ENCODE measurements at places on chromosomes 7 and 10.

- no peak for DNase-seq
Measured at GRCh38 chr10:62735464-62736167, 68.9 kb upstream of the ADO start.

DNA sequence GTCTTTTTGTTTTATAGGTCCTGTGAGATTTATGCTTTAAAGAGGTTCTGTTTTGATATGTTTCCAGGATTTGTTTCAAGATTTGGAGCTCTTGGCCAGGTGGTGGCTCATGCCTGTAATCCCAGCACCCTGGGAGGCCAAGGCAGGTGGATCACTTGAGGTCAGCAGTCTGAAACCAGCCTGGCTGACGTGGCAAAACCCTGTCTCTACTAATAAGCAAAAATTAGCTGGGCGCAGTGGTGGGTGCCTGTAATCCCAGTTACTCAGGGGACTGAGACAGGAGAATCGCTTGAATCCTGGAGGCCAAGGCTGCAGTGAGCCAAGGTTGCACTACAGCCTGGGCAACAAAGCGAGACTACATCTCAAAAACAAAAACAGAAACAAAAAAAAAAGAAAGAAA is 8.3 kb upstream of the HYAL4 start:
- DNase-seq = no peak

DNA sequence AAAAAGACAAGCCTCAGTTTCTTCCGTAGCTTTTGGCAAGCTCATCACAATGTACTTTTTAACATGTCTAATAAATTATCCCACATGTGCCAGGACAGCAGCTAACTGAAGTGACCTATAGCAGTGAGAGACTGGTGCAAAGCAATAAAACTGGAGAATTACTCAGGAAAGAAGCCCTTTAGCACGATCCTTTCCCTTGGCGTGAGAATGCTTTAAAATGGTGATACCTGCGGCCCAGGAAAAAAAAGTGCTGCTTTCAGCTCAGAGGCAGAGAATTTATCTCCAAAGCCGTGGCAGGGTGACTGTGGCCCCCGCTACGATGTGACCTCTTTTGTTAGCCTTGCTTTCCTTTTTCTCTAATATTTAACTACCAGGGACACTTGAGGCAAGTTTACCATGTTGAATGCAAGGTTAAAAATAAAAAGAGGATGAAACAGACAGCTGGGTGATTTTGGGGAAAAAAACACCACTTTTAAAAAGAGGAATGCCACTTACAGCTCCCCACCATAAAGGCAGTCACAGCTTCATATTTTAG is 184.0 kb downstream of the FANK1 start:
- no peak for DNase-seq

GRCh38 chr10:7403620-7404019 is 7.2 kb downstream of the SFMBT2 start:
- DNase-seq = no peak

GRCh38 chr7:11261470-11261869 is 287.8 kb downstream of the PHF14 start:
- DNase-seq = no peak

- peak; percentile 10 for DNase-seq
Measured at GRCh38 chr10:79146611-79147130, 77.9 kb downstream of the ZMIZ1 start.

- peak; percentile 70 for DNase-seq
Measured at GRCh38 chr7:114922652-114923402, 933 bp downstream of the MDFIC start.

GRCh38 chr10:77109351-77109994 is 528.1 kb downstream of the KCNMA1 start:
- DNase-seq = no peak

DNA sequence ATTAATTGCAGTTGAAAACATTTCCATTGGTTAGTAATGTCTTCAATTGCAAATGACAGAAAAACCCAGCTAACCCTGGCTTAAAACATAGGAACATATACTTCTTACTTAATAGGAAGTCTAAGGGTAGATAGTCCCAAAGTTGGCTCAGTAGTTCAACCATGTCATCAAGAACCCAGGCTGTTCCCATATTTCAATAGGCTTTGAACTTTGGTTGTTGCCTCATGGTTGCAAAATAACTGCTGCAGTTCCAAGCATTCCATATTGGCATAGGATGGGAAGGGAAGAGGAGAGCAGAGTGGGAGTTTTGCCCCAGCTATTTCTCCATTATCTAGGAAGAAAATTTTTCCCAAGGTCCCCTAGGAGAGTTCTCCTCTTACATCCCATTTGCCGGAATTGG is 81.4 kb upstream of the EEPD1 start:
- DNase-seq = no peak

DNA sequence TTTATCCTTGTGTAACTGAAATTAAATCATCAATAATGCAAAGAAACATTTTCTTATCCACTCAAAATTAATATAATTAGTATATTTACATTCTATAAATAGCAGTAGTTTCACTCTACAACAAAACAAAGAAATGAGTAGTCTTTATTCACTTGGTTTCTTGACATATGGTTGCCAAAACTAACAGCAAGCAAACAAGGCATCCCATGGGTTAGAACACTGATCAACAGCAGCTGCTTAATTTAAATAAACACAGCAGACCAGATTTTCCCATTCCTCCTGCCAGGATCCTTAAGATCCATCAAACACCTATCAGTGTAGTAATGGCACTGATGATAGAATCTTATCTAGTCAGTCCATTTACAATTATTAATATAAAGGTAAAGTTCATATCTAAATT is 22.1 kb downstream of the NCAPG2 start:
- no peak for DNase-seq

- no peak for DNase-seq
Measured at GRCh38 chr7:106523482-106523881, 137.5 kb downstream of the CCDC71L start.

DNA sequence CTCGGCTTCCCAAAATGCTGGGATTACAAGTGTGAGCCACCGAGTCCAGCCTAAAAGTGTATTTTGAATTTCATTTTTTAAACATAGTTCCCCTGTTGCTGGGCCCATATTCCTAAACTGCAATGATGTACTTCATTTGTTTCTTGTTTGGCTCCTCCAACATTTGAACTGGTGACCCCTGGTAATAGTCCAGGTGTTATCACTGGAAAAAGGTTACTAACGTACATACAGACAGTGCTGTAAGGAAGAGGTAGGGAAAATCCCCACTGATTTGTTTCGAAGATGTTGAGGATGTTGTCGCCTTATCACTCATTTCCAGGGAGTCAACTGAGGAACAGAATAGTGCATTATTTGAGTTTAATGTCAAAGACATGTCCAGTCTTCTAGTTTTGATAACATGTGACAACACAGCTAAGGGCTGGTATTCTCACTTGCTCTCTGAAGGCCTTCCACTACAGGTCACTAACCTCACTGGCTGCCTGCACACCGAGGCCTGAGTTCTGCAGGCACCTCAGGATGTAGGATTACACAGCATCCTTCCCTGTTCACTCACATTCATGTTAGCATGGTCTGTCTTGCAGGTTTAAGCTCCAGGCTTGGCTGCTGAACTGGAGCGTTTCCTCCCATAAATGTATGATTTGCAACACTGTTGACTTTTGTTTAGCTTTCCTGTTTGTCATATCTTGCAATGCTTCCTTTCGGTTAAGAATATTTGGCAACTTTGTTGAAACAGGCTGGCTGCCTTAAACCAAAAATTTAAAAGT is 362.8 kb downstream of the INHBA start:
- DNase-seq = no peak

DNA sequence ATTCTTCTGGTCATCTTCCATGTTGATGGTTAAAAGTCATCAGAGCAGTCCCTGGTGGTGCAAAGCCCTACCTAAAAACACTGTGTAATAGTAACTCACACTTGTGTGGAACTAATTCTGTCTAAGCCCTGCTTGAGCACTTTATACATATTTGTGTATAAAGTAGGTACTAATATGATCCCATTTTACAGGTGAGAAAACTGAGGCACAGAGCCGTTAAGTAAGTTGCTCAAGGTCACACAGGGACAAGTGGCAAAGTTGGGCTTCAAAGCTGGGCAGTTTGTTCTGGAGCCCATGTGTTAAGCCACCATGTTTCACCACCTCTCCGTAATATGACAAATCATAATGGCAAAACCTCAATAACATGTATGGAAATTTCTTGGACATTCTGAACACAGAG is 48.1 kb downstream of the BPGM start:
- DNase-seq = no peak

- DNase-seq = no peak
Measured at GRCh38 chr10:125129076-125129458, 31.3 kb downstream of the CTBP2 start.

GRCh38 chr7:85262891-85263290 is 76.0 kb upstream of the SEMA3D start:
- no peak for DNase-seq

DNA sequence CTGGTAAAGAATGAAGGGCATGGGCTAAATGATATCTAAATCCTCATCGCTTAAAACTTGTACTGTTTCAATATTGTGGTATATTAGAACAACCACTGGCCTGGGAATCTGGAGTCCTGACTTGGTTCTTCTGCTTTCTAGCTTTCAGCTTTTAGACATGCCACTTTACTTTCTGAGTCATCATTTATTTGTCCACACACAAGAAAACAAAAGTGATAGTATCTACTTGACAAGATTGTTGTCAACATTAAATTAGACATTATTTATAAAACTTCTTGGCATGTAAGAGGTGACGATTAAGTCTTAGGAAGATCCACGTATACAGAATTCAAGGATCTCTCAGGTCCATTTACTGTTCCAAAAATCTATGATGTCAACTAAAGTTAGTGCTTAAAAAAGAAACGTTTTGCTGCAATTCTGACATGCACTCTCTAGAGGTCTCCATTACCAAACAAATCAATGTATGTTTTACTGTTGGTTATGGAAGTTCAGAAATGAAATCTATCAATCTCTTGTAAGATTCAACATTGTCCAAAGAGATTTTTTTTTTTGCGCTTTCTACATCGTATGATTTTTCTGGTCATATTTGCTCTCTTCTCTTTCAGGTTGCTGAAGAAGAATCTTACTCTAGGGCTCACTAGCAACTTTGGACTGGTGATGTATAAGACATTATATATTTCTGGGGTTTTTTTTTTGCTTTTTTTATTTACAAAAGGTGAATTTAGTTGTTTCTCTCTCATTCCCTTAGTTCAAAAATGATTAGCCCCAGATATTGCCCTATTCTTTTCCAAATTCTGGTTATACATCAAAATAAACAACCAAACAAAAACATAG is 53.6 kb upstream of the DYNC1I1 start:
- DNase-seq = no peak

GRCh38 chr7:21107101-21107500 is 320.4 kb upstream of the SP8 start:
- no peak for DNase-seq

- DNase-seq = no peak
Measured at GRCh38 chr7:15175152-15175551, 272.6 kb upstream of the DGKB start.

- DNase-seq = no peak
Measured at GRCh38 chr10:38605153-38605661, 511.1 kb downstream of the ZNF37A start.

DNA sequence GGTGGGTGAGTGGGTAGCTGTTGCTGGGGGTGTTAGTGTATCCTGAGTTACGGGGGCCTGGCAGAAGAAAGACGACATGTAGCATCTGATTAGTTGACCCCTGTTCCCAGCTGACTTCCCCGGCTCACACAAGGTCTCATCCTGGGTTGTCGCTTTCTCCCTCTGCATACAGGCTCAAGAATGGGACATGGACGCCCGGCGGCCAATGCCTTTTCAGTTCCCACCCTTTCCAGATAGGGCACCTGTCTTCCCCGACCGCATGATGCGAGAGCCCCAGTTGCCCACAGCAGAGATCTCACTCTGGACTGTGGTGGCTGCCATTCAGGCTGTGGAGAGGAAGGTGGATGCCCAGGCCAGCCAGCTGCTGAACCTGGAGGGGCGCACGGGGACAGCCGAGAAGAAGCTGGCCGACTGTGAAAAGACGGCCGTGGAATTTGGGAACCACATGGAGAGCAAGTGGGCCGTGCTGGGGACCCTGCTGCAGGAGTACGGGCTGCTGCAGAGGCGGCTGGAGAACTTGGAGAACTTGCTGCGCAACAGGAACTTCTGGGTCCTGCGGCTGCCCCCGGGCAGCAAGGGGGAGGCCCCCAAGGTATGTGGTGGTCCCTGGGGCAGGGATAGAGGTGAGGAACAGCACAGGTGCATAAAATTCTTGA is 2.9 kb downstream of the ZNF282 start:
- no peak for DNase-seq

- no peak for DNase-seq
Measured at GRCh38 chr10:48197236-48197899, 77.1 kb downstream of the FRMPD2 start.

GRCh38 chr7:97835296-97836138 is 36.7 kb downstream of the ASNS start:
- peak; percentile 51 for DNase-seq

GRCh38 chr7:141074162-141074991 is 513 bp downstream of the TMEM178B start:
- no peak for DNase-seq

- DNase-seq = no peak
Measured at GRCh38 chr7:21364801-21365271, 63.0 kb upstream of the SP4 start.

GRCh38 chr7:20797042-20797461 is 10.4 kb upstream of the SP8 start:
- DNase-seq = no peak

- no peak for DNase-seq
Measured at GRCh38 chr7:138595454-138595853, 105.7 kb downstream of the SVOPL start.

GRCh38 chr10:71127773-71128172 is 84.6 kb upstream of the UNC5B start:
- no peak for DNase-seq

All from CD4-positive, alpha-beta T cell treated with Interleukin-21 for 1 hour (primary cell).